NCI-H2171 (cell line): ENCODE measurements at places on chromosomes 7 and 10.

DNA sequence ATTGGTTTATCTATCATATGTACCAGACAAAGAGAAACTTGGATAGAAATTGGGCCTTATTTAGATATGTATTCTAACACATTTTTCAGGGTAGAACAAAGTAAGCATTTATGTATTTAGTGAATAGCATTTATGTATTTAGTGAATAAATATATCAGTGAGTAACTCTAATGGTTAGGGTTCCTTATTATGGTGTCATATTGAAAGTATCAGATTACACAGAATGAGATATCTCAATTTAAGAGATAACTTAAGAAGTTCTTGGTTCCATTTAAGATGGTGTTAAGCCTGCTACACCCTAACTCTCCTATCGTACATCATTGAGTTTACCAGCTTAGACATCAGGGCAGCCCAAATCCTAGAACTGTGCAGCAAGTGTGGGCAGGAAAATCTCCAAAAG lies 35.9 kb upstream of the DMTF1 start:
- DNase-seq, result no peak

DNA sequence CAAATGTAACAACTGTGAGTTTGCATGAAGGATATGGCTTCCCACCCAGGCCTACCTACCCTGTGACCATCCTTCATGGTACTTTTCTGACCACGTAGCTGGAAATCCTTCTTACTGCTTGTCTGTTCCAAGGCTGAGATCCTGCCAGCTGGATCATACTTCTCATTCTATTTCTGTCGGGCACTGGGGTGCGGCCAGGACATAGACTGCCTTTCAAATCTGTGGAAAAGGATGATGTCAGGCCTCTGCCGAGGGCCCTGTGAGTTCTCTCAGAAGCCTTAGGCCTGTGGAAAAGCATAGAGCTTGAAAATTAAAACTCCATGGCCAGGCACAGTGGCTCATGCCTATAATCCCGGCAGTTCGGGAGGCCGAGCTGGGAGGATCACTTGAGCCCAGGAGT lies 10.0 kb downstream of the VWC2 start:
- no peak for DNase-seq

DNA sequence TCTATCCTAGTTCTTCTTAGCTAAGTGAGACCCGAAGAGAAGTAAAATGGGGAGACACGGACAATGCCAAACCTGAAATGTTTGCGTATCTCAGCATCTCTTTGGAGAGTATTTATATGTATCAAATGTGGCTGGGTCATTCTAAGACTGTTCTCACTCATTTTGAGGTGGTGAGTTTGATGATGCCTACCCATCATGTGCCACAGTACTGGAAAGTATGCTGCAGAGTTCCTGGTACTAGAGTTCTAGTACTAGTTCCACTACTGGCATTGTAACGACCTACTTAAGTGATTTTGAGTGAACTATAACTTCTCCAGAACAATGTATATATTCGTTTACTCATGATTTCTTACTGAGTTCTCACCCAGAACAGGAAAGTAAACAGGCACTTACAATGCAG lies 41.9 kb downstream of the ARMC3 start:
- no peak for DNase-seq

GRCh38 chr7:112125250-112125649 lies 80.9 kb downstream of the DOCK4 start:
- no peak for DNase-seq

- no peak for DNase-seq
These were observed 29.3 kb upstream of the CROT start for GRCh38 chr7:87316097-87316700.

GRCh38 chr7:80875537-80876120 lies 43.2 kb downstream of the SEMA3C start:
- no peak for DNase-seq

DNA sequence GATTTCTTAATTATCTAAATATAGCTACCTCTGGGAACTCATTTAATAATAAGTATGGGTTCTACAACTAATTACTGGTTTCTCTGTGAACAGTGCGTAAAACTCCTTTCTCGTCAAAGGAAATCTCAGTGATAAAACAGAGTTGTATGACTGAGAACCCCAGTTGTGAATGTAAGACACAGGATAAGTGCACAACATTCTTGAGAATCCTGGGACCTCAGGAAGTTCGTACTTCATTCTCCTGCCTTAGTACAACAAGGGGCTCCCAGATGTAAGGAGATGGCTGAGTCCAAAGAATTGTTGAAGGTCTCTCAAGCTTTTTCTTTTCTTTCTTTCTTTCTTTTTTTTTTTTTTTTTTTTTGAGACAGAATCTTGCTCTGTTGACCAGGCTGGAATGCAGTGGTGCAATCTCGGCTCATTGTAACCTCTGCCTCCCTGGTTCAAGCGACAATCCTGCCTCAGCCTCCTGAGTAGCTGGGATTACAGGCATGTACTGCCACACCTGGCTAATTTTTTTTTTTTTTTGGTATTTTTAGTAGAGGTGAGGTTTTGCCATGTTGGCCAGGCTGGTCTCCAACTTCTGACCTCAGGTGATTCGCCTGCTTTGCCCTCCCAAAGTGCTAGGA lies 12.5 kb downstream of the DENND10 start:
- DNase-seq, result no peak

- no peak for DNase-seq
These were observed 35.5 kb upstream of the WAPL start for GRCh38 chr10:86556933-86557649.

DNA sequence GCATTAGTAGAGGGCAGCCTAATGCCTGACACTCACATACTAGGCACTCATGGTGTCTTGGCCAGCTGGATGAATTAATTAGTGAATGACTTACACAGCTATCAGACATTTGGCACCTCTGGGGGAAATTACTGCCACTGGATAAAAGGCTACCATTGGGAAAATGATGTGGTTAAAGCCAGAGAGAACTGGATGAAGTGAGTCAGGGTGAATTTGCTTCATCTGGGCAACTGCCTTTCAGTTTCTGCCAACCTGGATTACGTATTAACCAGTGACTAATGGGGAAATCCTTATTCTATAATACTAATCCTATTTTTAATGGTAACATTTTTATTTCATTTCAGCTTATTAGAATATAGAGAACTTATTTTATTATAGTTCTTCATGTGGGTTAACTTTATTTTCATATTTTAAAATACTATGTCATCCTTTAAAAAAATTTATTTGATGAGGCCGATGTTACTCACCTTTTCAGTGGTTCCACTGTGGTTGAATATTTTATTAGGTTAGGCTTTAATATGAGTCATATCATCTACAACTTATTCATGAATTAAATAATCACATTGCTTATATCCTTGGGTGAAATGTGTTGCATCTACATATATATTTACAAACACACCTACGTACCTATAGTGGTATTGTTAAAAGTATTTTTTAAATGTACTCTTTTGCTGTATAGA lies 85.6 kb upstream of the CAPZA2 start:
- no peak for DNase-seq

GRCh38 chr7:33981671-33982424 lies 76.5 kb downstream of the BMPER start:
- no peak for DNase-seq
